GM20000 (cell line): ENCODE measurements at places on chromosomes 2 and 18.

- no peak for DNase-seq
Observed at GRCh38 chr2:222976521-222977061, 75.4 kb upstream of the KCNE4 start.

- DNase-seq: no peak
Observed at GRCh38 chr2:226868331-226869162, 32.7 kb downstream of the RHBDD1 start.

- DNase-seq: no peak
Observed at GRCh38 chr18:23683671-23684070, 5.6 kb upstream of the LAMA3 start.

GRCh38 chr18:23565916-23566547, 20.3 kb downstream of the NPC1 start:
- DNase-seq: no peak

DNA sequence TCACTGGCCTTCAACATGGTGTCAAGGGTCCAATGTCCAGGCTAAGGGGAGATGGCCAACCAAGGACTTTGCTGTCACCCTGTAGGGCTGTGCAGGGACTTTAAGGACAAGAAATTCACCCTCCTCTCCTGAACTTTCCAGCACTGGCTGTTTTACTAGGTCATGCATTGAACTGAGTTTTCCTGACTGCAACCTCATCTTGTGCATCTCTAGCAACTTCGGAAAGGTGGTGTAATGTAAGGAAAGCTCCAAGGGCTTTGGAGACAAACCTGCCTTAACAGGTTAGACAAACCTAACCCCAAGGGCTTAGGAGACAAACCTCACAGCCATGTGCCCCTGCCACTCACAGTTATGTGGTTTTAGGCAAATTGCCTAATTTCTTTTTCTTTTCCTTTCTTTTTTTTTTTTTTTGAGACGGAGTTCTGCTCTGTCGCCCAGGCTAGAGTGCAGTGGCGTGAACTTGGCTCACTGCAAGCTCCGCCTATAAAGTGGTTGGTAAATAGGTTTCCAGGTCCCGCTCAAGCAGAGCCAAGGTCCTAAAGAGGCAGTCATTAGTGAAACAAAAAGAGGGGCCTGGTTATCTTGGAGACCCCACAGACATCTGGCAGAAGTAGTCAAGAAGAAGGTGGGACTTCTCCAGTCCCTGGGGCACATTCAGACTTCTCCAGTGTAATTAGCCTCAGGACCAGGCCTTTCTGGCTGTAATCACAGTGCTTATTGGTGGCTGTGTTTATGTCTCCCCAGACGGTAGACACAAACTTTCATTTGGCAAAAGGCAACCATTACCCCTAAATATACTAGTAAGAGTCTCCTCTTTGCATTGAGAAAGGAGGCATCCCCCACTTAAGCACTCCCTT, 37.6 kb upstream of the PMAIP1 start:
- no peak for DNase-seq
